ENCODE measurements at places on chromosomes 7 and 10.

- DNase-seq: no peak
Measured at GRCh38 chr7:108711611-108712010, 141.9 kb downstream of the DNAJB9 start.

DNA sequence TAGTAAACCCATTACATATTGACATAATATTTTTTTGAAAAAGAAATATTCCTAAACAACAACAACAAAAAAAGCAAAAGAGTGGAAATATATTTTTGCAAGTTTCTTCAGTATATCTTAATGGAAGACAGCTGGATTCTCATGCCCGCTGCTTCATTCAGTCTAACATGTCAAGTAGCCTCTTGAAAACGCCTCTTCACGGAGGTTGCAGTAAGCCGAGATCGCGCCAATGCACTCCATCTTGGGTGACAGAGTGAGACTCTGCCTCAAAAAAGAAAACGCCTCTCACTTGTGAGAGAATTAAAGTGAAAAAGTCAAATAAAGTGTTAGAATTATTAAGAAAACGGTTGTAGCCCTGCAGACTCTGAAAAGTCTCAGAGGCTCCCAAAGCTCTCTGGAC is 1.3 kb downstream of the CUTC start:
- DNase-seq: no peak

DNA sequence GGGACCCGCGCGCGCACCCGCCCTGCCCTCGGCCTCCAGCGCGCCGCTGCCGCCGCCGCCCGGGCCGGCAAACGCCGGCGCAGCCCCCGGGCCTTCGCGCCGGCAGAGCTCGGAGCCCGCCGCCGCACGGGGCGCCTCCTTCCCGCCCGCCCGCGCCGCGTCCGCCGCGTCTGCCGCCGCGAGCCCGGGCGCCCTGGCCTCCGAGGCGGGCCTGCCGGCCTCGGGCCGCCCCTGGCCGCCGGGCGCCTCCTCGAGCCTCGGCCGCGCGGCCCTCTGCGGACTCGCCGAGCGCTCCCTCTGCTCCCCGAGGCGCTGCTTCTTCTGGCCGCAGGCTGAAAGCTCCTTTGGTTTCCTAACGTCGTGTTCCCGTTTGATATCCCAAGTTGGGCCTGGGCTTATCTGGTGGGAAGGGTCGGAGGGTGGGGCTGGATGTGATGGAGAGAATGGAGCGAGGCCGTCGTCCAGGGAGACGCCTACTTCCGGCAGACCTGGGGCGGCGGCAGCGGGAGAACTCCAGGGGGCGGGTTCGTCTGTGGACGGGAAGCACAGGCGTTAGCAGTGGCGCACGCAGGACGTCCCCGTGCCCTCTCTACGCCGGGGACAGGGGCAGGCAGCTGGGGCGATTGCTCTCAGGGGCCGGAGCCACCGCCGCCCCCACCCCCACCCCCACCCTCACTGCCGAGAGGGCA is 221.0 kb downstream of the PHTF2 start:
- peak; percentile 86 for DNase-seq

GRCh38 chr10:89283025-89283935 is 18.6 kb upstream of the IFIT2 start:
- no peak for DNase-seq

- DNase-seq: no peak
Measured at GRCh38 chr7:46368871-46369270, 447.8 kb upstream of the IGFBP3 start.

GRCh38 chr10:82572744-82573143 is 697.8 kb downstream of the NRG3 start:
- DNase-seq: no peak

GRCh38 chr10:22029445-22030236 is 26.1 kb upstream of the DNAJC1 start:
- DNase-seq: no peak

- DNase-seq: no peak
Measured at GRCh38 chr7:21430575-21430954, 2.7 kb downstream of the SP4 start.

DNA sequence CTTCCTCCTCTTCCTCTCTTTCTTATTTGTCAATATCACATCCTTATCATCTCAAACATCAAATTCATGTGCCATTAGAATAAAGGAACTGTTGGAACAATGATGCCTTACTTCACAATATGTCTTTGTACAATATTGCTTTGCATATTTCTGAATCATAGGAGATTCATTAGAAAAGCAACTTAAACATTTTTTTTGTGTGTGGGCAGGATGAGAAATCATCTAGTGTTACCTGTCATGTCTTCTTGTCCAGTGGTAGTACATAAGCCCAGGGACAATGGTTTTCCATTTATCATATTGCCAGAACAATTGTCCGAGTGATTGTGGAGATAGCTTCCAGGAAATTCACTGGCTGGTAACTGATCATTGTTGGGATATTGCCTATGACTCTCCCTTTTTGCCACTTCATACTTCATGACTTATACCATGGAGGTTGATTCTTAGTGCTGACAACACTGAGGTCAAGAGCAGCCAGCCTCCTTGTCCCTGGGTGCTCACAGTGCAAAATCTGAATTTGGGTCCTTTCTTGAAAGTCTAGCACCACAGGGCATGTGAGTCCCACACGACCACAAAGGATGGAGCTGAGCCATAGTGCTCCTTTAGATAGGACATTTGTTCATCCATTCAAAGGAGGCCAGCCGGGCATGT is 215.0 kb downstream of the MDFIC start:
- no peak for DNase-seq

- DNase-seq: no peak
Measured at GRCh38 chr10:67662415-67662814, 33.6 kb downstream of the CTNNA3 start.

- DNase-seq: no peak
Measured at GRCh38 chr10:26890956-26891355, 30.2 kb upstream of the ABI1 start.

- DNase-seq: no peak
Measured at GRCh38 chr10:131833446-131834080, 67.2 kb upstream of the PPP2R2D start.

DNA sequence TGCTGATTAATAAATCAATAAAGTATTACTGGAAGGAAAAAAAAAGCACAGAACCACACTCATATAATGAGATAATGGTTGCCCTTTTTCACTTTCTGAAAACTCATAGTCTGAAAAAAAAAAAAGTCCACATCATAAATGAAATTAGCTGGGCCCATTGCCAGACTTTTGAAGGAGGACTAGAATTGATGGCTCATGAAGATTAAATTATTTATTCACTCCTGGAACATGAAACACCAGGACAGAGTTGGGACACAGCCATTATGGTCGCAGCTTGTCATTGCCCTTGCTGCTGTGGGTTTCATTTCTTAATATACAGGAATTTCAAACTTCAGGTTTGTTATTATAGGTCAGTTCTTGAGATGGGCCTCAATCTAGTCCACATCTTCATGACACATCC is 91.9 kb downstream of the CNTNAP2 start:
- DNase-seq: no peak
